ENCODE measurements at places on chromosomes 2 and 18.

GRCh38 chr2:41937921-41938708 is 109.7 kb upstream of the PKDCC start:
- no peak for DNase-seq

GRCh38 chr18:10009321-10010144 is 95.7 kb downstream of the VAPA start:
- no peak for DNase-seq

- DNase-seq = no peak
These were observed 49.3 kb downstream of the MTERF4 start for GRCh38 chr2:241052677-241053360.

GRCh38 chr18:3914833-3915610 is 465.1 kb downstream of the TGIF1 start:
- DNase-seq = no peak

DNA sequence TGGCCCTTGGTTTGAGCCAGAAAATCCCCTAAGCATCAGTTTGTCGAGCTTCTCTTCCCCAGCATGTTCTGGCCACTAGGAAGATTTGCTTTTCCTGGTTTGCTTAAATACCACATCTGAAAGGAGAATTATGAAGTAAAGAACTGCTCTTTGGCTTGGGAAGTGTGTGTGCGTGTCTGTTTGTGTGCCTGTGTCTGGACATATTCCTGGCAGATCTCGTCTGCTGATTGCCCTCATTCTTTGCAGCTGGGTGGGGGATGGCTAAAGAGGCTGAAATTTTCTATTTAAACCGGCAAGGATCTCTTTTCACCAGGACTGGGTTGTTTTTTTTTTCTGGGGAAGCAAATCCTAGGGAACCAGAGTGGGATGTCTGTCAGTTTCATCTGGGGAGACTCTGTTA is 57.3 kb upstream of the MBOAT2 start:
- DNase-seq = no peak

- no peak for DNase-seq
These were observed 432.8 kb upstream of the SYT4 start for GRCh38 chr18:43710135-43710534.

DNA sequence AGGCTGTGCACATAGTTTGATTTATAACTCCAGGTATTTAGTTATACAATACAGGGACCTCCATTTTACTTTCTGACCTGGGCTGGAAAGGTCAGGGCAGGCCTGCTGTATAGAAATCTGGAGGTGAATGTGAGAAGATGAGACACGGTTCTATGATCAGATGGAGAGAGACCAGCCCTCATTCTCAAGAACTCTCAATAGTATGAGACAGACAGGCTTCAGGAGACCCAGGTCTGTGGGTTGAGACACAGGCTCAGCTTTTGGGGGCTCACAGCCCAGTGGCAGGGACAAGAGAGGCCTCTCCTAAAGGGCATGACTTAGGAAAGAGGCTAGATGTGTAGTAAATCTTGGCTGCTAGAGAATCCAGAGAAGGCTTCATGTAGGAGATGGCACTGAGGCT is 719 bp upstream of the ATP6V1B1 start:
- DNase-seq = no peak

DNA sequence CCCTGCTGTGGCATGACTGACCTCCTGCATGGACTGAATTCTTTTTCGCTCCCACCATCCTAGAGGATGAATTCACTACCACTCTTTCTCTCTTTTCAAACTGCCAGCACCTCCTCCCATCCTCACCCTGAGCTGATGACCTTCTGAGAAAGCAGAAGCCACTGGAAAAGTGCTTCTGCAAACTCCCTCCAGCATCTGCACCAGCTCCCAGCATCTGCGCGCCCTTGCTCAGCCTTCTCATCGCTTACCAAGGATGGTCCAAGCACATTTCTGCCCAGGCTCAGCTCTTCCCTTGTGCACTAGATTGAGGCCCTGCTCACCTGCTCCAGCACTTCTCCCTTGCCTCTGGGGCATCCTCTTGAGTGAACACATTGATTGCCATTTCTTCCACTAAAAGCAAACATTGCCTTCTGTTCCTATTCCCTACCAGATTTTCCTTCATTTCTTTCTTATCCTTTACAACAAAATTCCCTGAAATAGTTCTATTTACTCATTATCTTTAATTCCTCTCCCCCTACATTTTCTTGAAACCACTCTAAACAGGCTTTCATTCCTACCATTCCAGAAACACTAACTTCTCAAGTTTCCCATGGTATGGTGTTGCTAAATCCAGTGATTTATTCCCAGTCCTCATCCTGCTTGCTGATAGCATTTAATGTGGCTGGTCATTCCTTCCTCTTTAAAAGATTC is 42.7 kb upstream of the IL1RL1 start:
- no peak for DNase-seq

DNA sequence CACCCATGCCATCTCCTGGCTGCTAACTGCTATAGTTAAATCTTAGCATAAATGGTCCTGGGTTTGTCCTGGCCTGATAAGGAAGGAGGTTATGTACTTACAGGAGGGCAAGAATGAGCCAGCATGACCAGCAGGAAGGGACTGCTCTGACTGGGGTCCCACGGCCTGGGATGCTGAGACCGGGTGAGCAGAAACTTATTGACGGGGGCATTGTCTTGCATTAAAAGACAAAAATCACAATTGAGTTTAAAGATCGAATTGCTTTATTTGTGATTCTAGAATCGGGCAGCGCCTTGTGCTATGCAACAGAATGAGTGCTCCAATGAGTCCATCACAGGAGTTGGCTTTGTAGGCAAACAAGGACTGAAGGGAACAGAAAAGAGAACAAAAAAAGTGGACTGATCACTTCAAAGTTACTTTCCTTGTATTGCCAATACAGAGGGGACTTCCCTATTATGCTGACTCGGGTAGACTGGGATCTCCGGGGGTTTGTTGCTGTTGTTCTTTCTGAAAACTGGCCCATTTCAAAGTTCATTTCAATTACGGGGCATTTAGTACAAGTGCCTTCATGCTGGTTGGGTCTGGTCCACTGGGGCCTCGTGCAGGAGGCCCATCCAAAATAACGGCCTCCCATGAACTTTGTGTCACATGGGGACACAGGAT is 87.1 kb upstream of the SLC66A3 start:
- no peak for DNase-seq

DNA sequence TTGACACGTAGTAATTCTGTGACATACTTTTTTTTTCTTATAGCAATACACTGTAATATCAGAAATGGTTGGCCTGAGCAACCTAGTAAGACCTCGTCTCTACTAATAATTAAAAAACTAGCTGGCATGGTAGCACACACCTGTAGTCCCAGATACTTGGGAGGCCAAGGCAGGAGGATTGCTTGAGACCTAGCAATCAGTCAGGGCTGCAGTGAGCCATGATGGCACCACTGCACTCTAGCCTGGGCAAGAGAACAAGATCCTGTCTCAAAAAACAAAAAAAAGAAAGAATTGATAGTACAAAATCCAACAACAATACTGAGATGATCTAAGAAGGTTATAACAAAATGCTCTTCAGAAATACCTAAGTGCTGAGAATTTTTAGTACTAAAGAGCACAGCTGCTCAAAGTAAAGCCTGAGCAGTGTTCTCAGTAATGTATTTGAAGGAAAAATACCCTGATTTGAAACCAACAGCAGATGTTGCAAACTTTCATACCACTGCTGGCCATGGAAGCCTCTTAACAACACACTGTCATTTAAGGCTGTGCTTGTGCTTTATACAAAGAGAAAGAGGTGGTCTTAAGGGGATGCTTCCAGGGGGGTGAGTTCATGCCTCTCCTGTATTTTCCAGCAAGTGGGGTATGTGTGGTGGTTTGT is 132.6 kb upstream of the CDCA7 start:
- no peak for DNase-seq

DNA sequence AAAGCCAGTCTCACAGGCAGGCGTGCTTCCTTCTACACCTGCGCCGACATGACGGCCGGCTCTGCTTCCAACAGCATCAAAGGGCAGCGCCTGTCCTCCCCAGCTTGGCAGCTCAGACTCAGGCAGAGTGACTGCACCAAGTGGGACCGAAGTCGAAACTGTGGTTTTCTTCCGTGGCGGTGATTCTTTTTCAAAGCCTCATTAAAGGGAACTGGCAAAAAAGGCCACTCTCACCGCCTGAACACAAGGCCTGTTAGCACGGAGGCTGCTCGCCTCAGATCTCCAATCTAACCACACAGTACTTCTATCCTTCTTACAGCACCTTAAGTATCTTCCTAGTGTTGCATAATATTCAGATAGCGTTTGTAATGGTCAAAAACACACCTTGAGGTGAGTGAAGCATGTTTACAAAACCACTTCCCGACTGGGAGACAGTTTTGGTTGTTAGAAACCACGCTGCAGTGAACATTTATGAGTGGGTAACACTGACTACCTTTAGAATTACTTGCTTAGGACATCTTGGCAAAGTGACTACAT is 236.4 kb downstream of the HDAC4 start:
- DNase-seq = no peak

- DNase-seq = no peak
These were observed 4.1 kb upstream of the MAT2A start for GRCh38 chr2:85534881-85535280.

- no peak for DNase-seq
These were observed 52.2 kb upstream of the KCNH7 start for GRCh38 chr2:162890690-162891311.

DNA sequence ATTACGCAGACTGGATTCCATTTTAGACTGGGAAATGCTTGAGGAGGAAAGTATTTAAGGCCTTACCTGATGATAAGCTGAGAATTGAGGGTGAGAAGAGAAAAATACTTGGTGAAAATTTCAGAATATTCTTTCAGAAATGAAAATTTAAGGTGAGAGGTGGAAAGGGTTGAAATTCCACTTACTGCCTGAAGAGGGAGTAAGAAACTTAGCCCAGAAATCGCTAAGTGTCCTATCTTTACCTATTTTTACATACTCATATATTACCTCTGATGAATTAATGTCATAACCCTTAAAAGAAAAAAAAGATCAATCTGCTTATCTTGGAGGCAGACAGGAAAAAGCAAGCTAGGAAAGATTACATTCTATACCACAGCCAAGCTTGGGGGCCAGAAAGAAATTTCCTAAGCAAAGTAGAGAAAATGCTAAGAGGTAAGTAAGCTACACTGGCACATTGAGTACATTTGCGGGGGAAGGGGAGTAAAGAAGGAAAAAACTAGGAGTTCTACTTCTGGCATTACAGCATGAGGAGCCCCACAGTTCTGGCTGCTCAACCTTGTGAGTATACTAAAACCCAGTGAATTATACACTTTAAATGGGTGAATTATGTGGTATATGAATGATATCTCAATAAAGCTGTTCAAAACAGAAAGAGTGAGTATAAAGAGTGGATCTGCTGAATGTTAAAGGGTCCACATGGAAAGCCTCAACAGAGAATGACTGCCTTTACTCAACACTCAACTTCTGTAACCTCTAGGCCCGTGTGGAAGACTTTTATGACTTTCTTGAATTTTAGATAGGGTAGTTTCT is 33.8 kb downstream of the SMC6 start:
- DNase-seq = no peak

DNA sequence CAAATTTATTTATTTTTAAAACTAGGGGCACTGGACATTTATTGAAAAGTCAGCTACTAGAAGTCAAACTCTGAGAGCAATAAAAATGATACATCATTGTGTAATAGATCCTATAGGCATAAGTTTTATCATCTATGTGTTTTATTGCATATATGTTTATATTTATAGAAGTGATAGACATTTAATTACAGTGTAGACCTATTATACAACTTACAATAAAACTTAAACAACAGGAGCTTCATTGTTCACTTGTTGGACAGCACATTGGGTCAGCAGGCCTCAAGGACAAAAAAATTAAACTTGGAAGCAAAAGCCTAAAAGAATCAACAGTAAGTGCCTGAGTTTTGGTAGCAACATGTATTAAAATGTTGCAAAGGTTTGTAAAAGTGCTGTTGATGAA is 15.0 kb upstream of the ACTR2 start:
- no peak for DNase-seq

DNA sequence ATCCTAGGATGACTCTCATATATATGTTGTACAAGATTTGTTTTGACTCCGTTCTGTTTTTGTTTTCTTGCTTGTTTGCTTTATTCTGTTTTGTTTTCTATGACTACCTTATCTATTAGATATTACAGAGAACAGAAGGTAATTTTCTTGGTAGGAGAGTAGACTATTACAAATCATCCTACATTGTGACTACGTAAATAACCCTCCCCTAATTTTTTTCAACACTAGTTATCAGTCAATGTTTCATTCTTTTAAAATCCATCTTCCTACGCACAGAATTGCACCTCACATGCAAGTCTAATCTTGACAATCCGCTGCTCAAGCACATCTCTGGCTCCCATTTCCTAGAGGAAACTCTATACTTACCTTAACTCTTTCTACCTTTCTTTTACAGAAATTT is 792.3 kb upstream of the PIK3C3 start:
- DNase-seq = no peak

DNA sequence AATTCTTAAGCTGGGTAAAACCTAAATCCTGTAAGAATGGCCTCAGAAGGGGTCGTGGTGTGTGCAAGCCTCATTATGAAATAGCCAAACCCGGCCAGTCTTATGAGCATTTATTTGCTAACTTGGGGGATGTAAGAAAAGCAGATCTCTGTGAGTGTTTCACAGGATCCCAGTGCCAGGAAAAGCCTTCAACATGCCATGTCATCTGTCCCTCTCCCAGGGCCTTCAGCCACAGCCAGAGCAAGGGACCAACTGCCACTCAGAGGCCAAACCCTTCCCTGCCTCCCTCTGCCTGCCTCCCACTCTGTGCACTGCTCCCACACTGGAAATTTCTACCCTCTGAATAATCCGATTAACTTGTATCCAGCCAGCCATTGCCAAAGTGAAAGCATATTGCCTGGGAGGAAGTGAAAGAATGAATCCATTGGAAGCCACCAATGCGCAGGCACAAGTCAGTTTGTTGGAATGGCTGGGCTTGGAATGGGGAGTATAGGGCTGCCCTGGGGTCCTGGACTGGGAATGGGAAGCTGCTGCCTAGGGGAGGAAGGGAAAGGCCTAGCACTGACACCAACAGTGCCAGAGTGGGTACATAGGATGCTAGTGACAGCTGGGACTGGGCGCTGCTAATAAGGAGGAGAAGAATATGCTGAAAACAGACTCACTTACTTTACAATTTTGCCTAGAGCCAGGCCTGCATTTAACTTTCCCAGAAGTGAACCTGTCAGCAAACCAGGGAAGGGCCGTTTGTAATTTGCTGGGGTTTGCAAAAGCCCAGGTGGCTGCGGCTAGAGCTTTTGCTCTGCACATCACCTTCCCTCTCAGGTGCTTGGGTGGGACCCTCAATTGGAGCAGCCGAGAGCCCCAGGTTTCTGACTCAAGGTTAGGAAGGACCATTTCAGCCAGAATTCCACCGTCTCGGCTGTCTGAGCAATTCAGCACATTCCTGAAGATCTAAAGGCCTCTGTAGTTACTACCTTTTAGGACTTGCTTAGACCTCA is 146.6 kb upstream of the NCK2 start:
- DNase-seq = no peak

- no peak for DNase-seq
These were observed 98.9 kb upstream of the ODC1 start for GRCh38 chr2:10546975-10547391.

DNA sequence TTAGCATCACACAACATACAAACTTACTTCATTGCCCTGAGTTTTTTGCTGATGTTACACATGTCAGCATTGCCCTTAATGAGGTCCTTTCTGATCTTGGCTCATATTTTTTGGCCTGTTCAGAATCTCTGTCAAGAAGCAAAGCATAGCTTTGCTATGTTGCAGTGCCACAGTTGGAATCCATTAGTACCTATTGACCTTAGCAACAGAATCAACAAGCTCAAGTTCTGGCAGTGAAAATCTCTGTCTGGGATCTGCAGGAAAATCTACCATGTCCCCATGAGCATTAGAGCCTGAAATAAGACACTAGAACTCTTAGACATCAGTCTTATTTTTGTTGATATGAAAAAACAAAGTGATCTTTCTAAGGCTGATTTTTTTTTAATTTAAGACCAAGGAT is 105.6 kb upstream of the FHL2 start:
- no peak for DNase-seq

Data from activated naive CD8-positive, alpha-beta T cell treated with anti-CD3 and anti-CD28 coated beads, Interleukin-2, amount 50 U/mL, for 16 hours (primary cell).